ENCODE measurements at places on chromosomes 6 and 20.
A peak's percentile ranks its signal among the peaks of the same experiment; 100 is the strongest.

- peaks cover 3% of the 10 kb centered on the region for H3K4me1 ChIP-seq
- no peak for DNase-seq
- no peak overlapping the region for H3K4me3 ChIP-seq
- no peak overlapping the region for H3K27ac ChIP-seq
These were observed 50.6 kb upstream of the IFNGR1 start for GRCh38 chr6:137269803-137270202.

GRCh38 chr20:3239026-3239866 lies at the start of gene SLC4A11:
SLC4A11 (minus strand) TSS chr20:3239190; CDS start chr20:3239137, 53 bp downstream.
- peaks cover 28% of the 10 kb centered on the region for H3K4me1 ChIP-seq
- H3K27me3 ChIP-seq, result peaks cover 19% of the 10 kb centered on the region
- DNase-seq, result no peak

- peaks cover 35% of the 10 kb centered on the region for H3K4me1 ChIP-seq
- no peak for DNase-seq
- H3K27me3 ChIP-seq, result no peaks in the 10 kb centered on the region
- peak overlapping the region; percentile 63 for H3K27ac ChIP-seq
- no peak overlapping the region for H3K4me3 ChIP-seq
These were observed 83.5 kb downstream of the NDUFAF5 start for GRCh38 chr20:13868331-13868730.

- peak overlapping the region; percentile 25 for H3K4me3 ChIP-seq
- H3K36me3 ChIP-seq, result no peaks in the 10 kb centered on the region
- DNase-seq, result peak; percentile 61
- peak overlapping the region; percentile 72 for H3K27ac ChIP-seq
These were observed 26.7 kb downstream of the GPX6 start for GRCh38 chr6:28488916-28489365.

GRCh38 chr6:50510361-50510760 lies 203.0 kb upstream of the TFAP2D start:
- H3K36me3 ChIP-seq, result no peaks in the 10 kb centered on the region
- H3K27me3 ChIP-seq, result no peaks in the 10 kb centered on the region
- H3K4me3 ChIP-seq, result no peak overlapping the region
- no peaks in the 10 kb centered on the region for H3K4me1 ChIP-seq
- no peak overlapping the region for H3K27ac ChIP-seq
- no peak for DNase-seq

GRCh38 chr20:32248043-32248442 lies 29.4 kb upstream of the KIF3B start:
- H3K4me1 ChIP-seq, result no peaks in the 10 kb centered on the region
- no peak for DNase-seq
- H3K27ac ChIP-seq, result no peak overlapping the region
- H3K4me3 ChIP-seq, result no peak overlapping the region
- no peaks in the 10 kb centered on the region for H3K27me3 ChIP-seq

- H3K36me3 ChIP-seq, result no peaks in the 10 kb centered on the region
- peaks cover 26% of the 10 kb centered on the region for H3K4me1 ChIP-seq
- peak within 1 kb of the TSS; percentile 58 for H3K4me3 ChIP-seq
- H3K27me3 ChIP-seq, result no peaks in the 10 kb centered on the region
- DNase-seq, result peak; percentile 79
These were observed at the start of gene DNMT3B for GRCh38 chr20:32761831-32762753. DNMT3B (plus strand) TSS chr20:32762385; CDS start chr20:32780324, 17,939 bp downstream.

- peaks cover 23% of the 10 kb centered on the region for H3K36me3 ChIP-seq
- peaks cover 14% of the 10 kb centered on the region for H3K4me1 ChIP-seq
- no peak overlapping the region for H3K27ac ChIP-seq
- no peak overlapping the region for H3K4me3 ChIP-seq
- H3K27me3 ChIP-seq, result peaks cover 26% of the 10 kb centered on the region
- DNase-seq, result no peak
These were observed 7.3 kb downstream of the NPBWR2 start for GRCh38 chr20:64099880-64100565.

DNA sequence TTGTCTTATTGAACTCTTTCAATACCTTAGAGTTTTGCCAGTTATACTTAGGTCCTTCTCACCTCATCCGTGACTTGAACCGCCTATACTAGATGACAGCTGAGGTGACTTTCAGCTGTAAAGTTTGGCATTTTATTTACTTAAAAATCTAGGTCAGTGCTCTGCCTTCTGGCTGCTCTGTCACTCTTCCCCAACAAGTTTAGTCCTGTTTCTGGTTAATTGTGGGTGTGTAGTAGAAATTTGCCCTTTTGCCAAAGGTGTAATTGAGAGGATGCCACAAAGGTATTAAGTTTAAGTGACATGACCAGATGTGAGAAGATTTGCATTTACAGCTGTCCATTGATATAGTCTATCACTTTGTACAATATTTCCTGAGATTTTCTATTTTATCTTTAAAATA lies 106.2 kb downstream of the FARS2 start:
- no peaks in the 10 kb centered on the region for H3K27me3 ChIP-seq
- DNase-seq, result no peak
- H3K4me1 ChIP-seq, result no peaks in the 10 kb centered on the region
- H3K27ac ChIP-seq, result no peak overlapping the region
- H3K36me3 ChIP-seq, result peaks cover 10% of the 10 kb centered on the region

DNA sequence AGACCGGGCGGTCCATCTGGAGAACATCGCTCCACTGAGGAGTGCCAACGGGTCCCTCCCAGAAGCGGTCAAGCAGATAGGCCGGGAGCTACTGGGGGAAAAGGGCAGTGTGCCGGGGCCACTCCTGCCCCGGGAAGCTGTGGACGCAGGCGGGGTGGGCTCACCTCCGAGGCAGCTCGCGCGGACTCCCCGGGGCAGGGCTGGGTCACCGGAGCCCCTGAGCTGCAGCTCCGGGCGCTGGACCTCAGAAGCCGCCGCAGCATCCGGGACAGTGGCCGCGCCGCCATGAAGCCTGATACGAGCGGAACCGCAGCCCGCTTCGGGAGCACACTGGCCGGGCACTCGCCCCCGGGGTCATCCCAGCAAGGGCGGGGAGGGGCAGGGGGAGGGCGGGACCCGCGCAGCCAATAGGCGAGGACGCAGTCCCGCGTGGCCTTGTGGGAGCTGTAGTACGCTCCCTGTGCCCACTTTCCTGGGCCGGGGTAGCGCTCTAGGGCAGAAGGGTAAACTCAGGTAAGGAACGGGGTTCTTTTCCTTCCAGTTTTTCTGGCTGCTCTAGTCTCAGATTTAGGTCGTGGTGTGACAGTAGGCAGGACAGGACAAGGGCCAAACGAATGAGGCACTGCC lies at the start of gene MOCS1:
TSS of gene MOCS1 (minus strand) at position 332 of the 627 bp plus-strand sequence. CDS start at position 287, 45 bp downstream.
- DNase-seq, result peak; percentile 86
- H3K4me3 ChIP-seq, result peak within 1 kb of the TSS; percentile 65
- peaks cover 4% of the 10 kb centered on the region for H3K4me1 ChIP-seq
- H3K36me3 ChIP-seq, result no peaks in the 10 kb centered on the region
- H3K27me3 ChIP-seq, result peaks cover 27% of the 10 kb centered on the region
- H3K27ac ChIP-seq, result peak within 1 kb of the TSS; percentile 76

- no peaks in the 10 kb centered on the region for H3K36me3 ChIP-seq
- no peak overlapping the region for H3K4me3 ChIP-seq
- H3K4me1 ChIP-seq, result no peaks in the 10 kb centered on the region
- H3K27me3 ChIP-seq, result no peaks in the 10 kb centered on the region
- no peak overlapping the region for H3K27ac ChIP-seq
- DNase-seq, result no peak
These were observed 608.0 kb downstream of the BCKDHB start for GRCh38 chr6:80714513-80714912.

DNA sequence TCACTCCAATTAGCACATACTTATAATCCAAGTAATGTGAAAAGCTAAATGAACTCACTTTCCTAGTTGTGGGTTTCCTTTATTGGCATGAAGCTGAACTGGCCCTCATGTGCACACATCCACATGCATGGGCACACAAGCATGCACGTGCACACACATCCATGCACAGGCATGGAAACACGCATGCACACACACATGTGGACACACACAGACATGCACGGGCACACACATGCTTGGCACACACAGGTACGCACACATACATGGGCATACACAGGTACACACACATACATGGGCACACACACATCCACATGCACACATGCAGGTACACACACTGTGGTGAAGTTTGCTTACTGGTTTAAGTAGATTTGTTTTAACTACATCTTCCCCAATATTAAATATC lies 23.8 kb downstream of the SYNDIG1 start:
- H3K27ac ChIP-seq, result no peak overlapping the region
- H3K4me3 ChIP-seq, result no peak overlapping the region
- no peaks in the 10 kb centered on the region for H3K27me3 ChIP-seq
- no peak for DNase-seq
- no peaks in the 10 kb centered on the region for H3K4me1 ChIP-seq

DNA sequence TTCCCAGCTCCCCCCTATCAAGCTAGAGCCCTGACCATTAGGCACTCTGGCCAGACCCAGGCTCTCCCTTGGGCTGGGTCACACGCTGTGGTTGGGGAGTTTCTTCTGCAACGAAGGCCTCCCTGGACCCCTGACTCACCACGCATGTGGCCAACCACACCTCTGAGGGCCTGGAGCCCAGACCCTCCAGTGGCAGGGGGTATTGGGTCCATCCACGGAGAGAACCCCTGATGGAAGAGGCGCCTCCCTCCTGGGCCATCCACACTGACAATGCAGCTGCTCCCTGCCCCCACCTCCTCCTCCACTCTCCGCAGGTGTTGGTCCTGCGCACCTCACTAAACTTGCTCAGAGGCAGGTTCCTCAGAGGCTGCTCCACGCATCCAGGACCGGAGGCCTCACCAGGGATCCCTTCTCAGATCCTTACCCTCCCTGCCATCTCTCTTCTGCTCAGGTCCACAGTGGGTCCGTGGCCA lies 125.4 kb downstream of the RNASET2 start:
- H3K4me3 ChIP-seq, result no peak overlapping the region
- no peaks in the 10 kb centered on the region for H3K4me1 ChIP-seq
- no peaks in the 10 kb centered on the region for H3K27me3 ChIP-seq

GRCh38 chr20:32067234-32067821 lies 15.3 kb downstream of the HCK start:
- H3K27ac ChIP-seq, result no peak overlapping the region
- no peaks in the 10 kb centered on the region for H3K36me3 ChIP-seq
- H3K27me3 ChIP-seq, result no peaks in the 10 kb centered on the region
- H3K4me3 ChIP-seq, result no peak overlapping the region
- H3K4me1 ChIP-seq, result peaks cover 83% of the 10 kb centered on the region

DNA sequence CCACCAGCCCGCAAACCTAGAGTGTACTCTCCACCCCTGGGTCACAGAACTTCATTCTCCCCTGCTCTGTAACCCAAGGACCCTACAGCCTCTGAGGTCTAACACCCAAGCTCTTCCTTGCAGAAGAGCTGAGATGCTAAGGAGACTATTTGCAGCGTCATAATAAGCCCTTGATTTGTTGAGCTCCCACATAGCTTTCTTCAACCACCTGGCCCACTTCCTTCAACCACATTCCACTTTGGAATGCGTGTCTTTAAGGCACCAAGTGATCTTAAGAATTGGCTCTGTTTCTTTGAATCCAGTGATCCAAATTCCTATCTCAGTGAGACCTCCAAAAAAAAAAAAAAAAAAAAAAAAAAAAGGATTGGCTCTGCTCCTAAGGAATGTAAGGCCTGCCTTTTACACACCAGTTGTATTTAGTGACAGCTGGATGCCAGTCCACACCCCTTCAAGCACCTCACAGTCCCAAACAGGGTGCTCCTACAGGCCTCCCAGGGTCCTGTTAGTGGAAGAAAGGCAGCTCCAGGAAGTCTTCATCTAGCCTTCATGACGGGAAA lies 106.2 kb downstream of the UBE3D start:
- no peak for DNase-seq
- no peaks in the 10 kb centered on the region for H3K4me1 ChIP-seq
- no peak overlapping the region for H3K27ac ChIP-seq
- H3K36me3 ChIP-seq, result no peaks in the 10 kb centered on the region
